AG04450 (cell line): ENCODE measurements at places on chromosomes 7 and 10. TPM values are rescaled to one million over a fixed set of nuclear protein-coding genes. Genes with fewer than 3 reads are reported as not detected.

The TMEM184A gene
- polyA plus RNA-seq: 0.36 and 0.56 TPM in 2 replicates

- no peak for DNase-seq
Observed at GRCh38 chr10:93807371-93807770, 49.6 kb downstream of the LGI1 start.

DNA sequence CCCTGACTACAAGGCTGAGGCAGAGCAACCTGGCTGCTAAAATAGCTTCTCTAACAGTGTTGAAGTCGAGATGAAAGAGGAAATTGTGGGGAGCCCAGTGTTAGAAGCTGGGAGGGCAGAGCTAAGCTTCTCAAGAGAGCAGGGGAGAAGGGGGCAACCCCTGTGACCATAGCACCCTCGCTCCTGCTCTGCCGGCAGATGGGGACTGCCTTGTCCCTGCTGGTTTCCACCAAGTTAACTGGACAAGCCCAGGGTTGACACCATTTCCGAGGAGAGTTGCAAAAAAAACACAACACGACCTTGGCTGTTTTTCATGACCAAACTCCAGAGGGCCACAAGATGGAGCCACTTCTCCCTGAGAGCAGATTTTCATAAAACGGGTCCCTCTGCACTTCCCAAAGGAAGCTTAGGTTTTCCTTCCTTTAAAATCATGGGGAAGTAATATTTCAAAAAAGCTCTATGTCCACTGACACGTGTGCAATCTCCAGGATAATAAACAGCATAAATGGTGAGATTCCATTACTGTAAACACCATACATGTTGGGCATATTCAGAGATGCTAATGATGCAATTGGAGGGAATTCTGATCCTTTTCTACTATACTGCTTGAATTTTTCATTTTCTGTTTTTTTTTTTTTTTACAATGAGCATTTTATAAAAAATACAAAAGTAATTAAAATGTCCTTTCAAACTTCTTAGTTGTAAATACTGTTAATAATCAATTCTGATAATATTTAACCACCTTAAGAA is 140.4 kb downstream of the PIP4K2A start:
- no peak for DNase-seq

DNA sequence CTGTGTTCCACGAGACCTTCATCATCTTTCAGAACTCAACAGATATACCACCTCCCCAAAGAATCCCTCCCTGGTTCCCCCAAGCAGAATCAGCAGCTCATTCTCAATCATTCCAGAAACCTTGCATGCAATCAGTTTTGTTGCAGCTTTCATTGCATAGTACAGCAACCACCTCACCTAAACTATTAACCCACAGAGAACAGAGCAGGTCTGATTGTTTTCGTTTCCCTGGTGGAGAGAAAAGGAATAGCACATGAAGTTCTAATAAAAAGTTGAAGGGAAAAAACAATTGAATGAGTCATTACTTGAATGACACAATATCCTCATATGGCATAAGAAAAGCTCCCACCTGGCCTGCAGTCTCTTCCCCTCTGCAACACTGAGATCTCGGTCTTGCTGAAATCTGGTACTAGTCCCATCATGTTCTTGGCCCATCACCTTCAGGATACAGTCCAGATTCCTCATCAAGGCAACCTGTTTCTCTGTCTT is 147.1 kb upstream of the GDF10 start:
- no peak for DNase-seq
